Central memory CD8-positive, alpha-beta T cell (primary cell): ENCODE measurements at places on chromosomes 16 and 17.
A peak's percentile ranks its signal among the peaks of the same experiment; 100 is the strongest.

- H3K4me1 ChIP-seq, result peaks cover 7% of the 10 kb centered on the region
- H3K4me3 ChIP-seq, result no peak overlapping the region
- no peaks in the 10 kb centered on the region for H3K27me3 ChIP-seq
- no peak for DNase-seq
Observed at GRCh38 chr17:68060336-68060735, 24.8 kb downstream of the KPNA2 start.

GRCh38 chr17:491086-492021, 138.7 kb upstream of the RPH3AL start:
- peak overlapping the region; percentile 73 for H3K4me3 ChIP-seq
- peaks cover 23% of the 10 kb centered on the region for H3K36me3 ChIP-seq
- H3K4me1 ChIP-seq, result peaks cover 10% of the 10 kb centered on the region
- peak; percentile 25 for DNase-seq

DNA sequence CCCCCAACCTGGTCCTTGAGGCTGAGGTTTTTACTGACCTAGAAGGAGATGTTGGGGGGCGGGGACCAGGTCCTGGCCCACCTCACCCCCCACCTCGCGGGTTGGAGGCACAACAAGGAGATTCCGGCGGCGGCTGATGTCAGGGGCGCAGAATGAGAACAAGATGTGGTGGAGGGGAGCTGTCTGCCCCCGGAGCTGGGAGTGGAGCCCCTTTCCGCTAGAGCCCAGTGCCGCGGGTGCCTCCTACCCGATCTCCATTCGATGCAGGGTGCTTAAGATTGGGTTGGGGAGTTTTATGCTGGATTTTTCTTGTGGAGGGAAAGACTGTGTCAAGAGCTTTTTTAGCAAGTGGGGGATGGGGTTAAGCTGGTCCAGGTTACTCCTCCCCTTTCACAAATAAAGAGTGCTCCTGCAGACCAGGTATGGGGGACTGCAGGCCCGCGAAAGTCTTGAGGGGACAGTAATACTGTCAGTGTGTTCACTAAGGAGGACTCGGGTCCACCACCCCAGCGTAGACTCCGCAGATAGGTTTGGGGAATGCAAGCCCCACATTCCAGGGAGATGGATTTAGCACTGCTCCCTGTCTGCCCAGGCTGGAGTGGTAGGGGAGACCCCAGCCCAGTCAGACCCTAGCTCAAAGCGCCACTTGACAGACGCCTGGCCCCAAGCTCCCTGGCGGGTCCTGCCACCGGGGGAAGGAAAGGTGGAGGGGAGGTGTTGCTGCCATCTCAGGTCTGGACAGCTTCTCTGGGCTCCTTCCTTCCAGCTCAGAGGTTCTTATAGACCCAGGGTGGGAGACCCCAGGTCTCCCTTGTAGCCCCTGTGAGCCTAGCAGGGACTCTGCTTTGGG, 2.0 kb downstream of the CACNA1G start:
- no peak for DNase-seq
- H3K4me1 ChIP-seq, result peaks cover 35% of the 10 kb centered on the region
- peaks cover 86% of the 10 kb centered on the region for H3K27me3 ChIP-seq
- peaks cover 14% of the 10 kb centered on the region for H3K36me3 ChIP-seq

DNA sequence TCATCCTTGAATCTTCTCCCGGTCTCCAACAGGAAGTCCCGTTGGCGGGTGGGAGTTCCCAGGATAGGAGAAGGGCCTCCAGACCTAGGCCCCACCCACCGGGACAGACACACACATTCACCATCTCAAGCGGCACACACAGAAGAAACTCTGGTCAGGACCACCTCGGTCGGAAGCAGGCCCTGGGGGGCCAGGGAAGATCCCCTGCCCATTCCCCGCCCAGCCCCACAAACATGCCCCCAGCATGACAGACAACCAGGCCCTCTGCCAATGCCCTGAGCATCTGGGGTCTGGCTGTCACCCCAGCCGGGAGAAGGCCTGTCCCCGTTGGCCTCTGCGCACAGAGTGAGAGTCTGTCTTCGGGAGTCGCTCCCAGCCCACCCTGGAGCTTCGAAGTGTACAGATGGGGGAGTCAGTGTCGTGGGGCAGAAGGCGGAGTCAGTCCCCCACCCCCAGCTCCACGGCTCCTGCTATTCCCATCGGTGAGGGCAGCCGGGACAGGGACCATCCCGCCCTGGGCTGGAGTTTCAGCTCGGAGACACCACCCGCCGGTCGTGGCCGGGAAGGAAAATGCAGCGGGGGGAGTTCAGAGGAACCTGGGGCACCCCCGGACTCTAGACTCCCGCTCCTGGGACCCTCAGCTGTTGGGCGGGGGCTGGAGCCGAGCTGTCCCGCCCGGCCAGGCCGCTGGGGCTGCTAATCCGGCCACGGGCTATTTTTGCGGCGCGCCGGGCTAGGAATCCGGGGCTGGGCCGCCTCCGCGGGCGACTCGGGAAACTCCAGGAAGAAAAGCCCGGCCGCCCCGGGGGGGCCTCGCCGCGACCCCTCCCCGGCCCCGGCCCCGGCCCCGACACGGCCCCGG, 660 bp downstream of the RHBDF1 start:
- peaks cover 5% of the 10 kb centered on the region for H3K36me3 ChIP-seq
- no peak overlapping the region for H3K4me3 ChIP-seq
- H3K4me1 ChIP-seq, result peaks cover 16% of the 10 kb centered on the region
- H3K27me3 ChIP-seq, result peaks cover 54% of the 10 kb centered on the region
- H3K27ac ChIP-seq, result no peak overlapping the region

- H3K27me3 ChIP-seq, result no peaks in the 10 kb centered on the region
- DNase-seq, result no peak
- H3K4me3 ChIP-seq, result peak overlapping the region; percentile 62
- H3K36me3 ChIP-seq, result peaks cover 66% of the 10 kb centered on the region
- H3K4me1 ChIP-seq, result peaks cover 24% of the 10 kb centered on the region
Observed at GRCh38 chr17:81867991-81868673, 3.0 kb downstream of the ARHGDIA start.

DNA sequence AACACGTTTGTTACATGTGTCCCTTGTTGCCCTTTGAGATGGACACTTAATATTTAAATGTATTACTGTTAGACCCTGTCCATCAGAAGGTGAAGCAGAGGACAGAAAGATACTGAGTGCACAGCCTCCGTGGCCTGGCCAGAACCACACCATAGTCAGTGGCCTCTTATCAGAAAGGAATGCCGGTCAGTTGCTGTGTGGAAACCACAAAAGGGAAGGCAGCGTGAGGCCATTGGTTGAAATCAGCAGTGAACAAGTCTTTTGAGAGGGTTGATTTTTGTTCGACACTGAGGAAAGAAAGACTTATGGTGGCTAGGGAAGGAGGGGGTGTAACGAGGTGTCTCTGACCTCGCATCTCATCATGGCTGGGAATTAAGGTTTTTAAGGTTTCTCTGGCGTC, 85.4 kb upstream of the CLEC18A start:
- H3K27ac ChIP-seq, result no peak overlapping the region
- no peaks in the 10 kb centered on the region for H3K27me3 ChIP-seq
- peaks cover 9% of the 10 kb centered on the region for H3K4me1 ChIP-seq
- H3K36me3 ChIP-seq, result peaks cover 12% of the 10 kb centered on the region
- H3K4me3 ChIP-seq, result no peak overlapping the region
- no peak for DNase-seq

- peaks cover 17% of the 10 kb centered on the region for H3K4me1 ChIP-seq
- peaks cover 6% of the 10 kb centered on the region for H3K36me3 ChIP-seq
- no peak for DNase-seq
- H3K27ac ChIP-seq, result no peak overlapping the region
Observed at GRCh38 chr17:78973792-78974520, 5.8 kb downstream of the LGALS3BP start.

DNA sequence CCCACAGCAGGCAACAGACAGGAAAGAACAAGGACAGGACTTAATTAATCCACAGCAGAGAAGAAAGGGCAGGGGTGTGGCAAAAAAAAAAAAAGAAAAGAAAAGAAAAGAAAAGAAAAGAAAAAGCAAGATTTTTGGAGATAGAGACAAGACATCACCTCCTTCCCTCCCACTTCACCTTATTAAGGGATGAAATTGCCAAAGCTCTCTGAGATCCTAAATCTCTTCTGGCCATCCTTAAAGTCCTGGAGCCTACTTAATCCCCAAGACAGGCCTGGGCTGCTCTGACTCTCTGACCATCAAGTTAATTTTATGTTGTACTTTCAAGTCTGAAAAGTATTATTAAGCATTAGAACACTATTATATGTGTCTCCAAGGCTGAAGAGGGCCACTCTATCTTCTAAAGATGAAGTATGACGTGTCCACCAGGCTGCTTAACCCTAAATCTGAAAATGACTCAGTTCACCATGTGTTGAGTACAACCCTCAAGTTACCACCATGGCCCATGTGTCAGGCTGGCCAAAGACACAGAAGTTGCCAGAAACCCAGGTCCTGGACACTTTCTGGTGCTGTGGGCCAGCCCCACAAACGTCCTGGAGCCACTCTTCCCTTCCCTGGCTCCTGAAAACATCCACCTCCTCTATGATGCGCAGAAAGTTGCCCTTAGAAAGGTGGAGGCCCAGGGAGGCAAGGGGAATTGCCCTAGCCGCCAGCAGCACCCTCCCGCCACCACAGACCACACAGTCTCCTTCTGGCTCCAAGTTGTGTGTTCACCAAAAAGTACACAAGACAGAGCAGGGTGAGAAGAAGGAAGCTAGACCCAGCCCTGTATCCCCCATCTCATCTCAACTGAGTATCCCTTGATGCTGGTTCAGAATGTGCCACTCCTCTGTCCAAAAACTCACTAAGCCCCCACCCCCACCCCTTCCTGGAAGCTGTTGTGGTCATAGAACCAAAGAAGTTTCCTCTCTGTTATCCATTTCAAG, 2.7 kb downstream of the SOCS1 start:
- peak overlapping the region; percentile 90 for H3K27ac ChIP-seq
- H3K27me3 ChIP-seq, result no peaks in the 10 kb centered on the region
- peaks cover 47% of the 10 kb centered on the region for H3K4me1 ChIP-seq
- peaks cover 47% of the 10 kb centered on the region for H3K36me3 ChIP-seq
- peak overlapping the region; percentile 80 for H3K4me3 ChIP-seq
- DNase-seq, result no peak

DNA sequence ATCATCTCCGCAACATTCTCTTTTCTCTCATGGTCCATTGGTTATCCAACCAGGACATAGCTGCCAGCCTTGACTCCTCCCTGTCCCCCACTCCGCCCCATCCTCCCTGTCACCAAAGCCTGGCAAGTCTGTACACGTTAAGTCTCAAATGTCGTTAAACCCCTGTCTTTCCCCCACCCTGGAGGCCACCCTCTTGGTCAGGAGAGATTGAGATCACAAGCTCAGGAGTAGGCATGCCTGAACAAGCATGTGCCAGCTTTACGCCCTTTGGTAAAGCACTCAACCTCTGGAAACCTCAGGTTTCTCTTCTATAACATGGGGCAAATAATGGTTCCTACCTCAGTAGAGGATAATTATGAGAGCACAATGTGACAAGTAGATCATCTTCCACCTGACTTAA, 38.1 kb upstream of the CCL1 start:
- DNase-seq, result no peak
- H3K27me3 ChIP-seq, result peaks cover 13% of the 10 kb centered on the region
- no peaks in the 10 kb centered on the region for H3K36me3 ChIP-seq
- H3K27ac ChIP-seq, result no peak overlapping the region
- H3K4me1 ChIP-seq, result no peaks in the 10 kb centered on the region

DNA sequence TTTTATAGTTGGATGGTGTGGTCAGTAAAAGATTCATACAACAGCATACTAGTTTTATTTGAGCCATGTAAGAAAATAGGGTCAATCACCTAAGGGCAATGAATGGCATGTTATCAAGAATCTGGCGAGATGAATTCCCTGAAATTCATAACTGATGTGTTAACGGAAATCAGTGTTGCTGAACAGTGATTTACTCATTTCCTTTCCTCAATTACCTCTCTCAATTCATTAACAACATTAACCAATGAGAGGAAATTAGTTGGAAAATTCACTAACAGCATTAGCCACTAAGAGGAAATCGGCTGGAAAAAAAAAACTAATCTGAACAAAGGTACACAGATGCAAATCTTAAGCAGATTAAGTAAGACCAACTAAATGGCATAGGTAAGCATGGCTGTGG, 6.3 kb downstream of the CMTR2 start:
- no peak for DNase-seq
- no peak overlapping the region for H3K4me3 ChIP-seq
- H3K36me3 ChIP-seq, result peaks cover 19% of the 10 kb centered on the region

DNA sequence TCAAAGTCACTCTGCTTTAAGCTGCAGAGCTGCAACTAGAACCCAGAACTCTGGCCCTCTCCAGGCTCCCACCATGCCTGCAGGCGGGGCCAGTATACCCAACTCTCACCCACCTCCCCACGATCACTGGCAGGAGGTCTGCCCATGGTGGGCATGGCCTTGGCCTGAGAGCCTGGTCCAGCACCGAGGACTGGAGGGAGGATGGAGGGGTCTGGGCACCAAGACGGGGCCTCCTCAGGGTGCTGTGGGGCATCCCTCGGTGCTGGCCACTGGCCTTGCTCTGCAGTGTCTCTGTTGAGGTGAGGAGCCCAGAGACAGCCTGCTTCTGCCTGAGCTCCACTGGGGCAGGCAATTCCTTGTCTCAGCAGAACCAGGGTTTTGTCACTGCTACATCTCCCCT, 1.5 kb upstream of the KRT16 start:
- H3K4me1 ChIP-seq, result no peaks in the 10 kb centered on the region
- H3K4me3 ChIP-seq, result no peak overlapping the region
- H3K27ac ChIP-seq, result no peak overlapping the region
- peaks cover 43% of the 10 kb centered on the region for H3K27me3 ChIP-seq
- no peaks in the 10 kb centered on the region for H3K36me3 ChIP-seq

DNA sequence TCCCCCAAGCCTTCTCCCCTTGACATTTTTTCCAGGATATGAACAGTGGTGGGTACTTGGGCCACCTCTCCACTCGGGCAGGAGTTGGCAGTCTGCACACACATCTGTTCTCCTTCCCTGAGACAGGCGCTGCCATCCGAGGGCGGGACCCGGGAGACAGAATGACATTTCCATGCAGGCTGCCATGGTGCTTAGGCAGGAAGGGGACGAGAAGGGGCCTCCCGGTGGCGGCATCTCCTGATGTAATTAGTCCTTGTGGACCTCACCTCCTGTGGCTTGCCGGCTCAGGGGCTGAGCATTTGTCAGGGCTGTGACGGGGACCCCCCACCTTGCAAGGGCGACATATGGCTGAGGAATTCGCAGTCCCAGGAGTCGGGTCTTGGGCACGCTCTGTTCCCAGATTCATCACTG, 197.2 kb downstream of the FOXL1 start:
- H3K4me1 ChIP-seq, result no peaks in the 10 kb centered on the region
- no peak for DNase-seq
- H3K4me3 ChIP-seq, result no peak overlapping the region
- peaks cover 4% of the 10 kb centered on the region for H3K36me3 ChIP-seq

GRCh38 chr17:43880420-43880991, 26.8 kb downstream of the MPP2 start:
- peaks cover 46% of the 10 kb centered on the region for H3K27me3 ChIP-seq
- H3K27ac ChIP-seq, result no peak overlapping the region
- no peak overlapping the region for H3K4me3 ChIP-seq
- H3K4me1 ChIP-seq, result peaks cover 9% of the 10 kb centered on the region
- H3K36me3 ChIP-seq, result no peaks in the 10 kb centered on the region

GRCh38 chr16:9499941-9500593, 408.6 kb downstream of the HAPSTR1 start:
- no peak overlapping the region for H3K27ac ChIP-seq
- no peaks in the 10 kb centered on the region for H3K36me3 ChIP-seq
- no peak overlapping the region for H3K4me3 ChIP-seq
